GM03348 (cell line): ENCODE measurements at places on chromosomes 4 and X.
A peak's percentile ranks its signal among the peaks of the same experiment; 100 is the strongest.

- DNase-seq, result peak; percentile 20
Measured at GRCh38 chrX:134761788-134762187, 103.5 kb upstream of the PLAC1 start.

GRCh38 chrX:18119856-18120255, 100.8 kb downstream of the BEND2 start:
- no peak for DNase-seq

DNA sequence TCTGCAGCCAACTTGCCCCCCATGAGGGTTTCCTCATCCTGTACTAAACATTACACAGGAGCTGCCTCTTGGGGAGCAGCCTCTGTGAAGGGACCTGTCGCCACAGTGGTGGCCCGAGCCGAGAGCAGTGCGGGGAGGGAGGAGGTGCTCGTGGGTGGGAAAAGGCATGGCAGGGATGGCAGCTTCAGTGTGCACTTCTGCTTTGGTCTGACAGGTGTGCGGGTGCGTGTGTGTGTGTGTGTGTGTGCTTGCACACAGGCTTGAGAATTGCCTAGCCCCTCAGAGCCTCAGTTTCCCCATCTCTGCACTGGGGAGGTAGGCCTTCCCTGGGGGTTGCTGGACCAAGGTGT, 3.9 kb downstream of the SH3TC1 start:
- DNase-seq, result no peak

DNA sequence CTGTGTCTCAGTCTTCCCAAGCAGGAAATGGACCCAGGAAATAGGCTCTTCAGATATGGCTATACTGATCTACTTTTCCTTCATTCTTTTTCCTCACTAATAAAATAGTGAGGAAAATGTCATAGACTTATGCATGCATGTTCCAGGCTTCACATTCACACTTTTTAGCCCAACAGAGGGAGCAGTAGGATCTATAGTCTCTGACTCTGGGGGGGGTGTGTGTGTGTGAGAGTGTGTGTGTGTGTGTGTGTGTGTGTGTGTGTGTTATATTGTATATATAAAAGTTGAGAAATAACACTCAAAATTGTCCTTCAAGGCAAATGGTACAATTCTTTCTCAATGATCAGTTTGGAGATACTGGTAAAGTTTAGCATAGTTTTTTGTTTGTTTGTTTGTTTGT, 297.2 kb upstream of the GALNT7 start:
- no peak for DNase-seq

DNA sequence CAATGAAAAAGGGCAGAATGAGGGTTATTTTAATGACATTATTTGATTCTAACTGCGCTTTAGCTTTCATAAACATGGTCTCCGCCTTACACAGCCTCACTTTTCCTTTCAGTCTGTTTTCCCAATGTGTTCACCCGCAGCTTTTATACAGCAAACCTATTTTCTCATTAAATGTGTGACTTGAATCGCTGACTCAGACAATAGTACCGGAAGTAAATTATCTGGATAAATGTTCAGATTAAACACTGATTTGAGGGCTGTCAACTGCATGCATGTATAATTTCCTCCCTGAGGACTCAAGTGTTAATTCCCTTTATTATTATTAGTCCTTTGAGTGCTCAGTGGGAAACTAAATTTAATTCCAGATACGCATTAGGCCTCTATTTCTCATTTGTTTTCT, 117.3 kb downstream of the FAM133A start:
- no peak for DNase-seq

DNA sequence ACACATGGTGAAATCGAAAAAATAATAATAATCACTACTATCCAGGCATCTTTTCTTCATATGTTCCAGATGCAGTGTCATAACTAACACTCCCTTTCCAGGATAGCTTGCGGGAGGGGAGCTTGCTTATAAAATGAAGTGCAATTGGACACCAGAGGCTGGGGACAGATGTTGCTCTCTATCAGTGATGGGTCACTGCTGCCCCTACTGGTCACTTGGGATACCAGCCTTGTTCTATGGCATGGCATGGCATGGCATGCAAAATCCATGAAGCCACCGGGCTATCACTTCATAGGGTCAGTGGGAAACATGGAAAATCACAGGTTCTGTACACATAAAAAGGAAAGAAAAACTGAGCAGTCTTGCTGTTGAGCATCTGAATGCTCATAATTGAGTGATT, 168.1 kb downstream of the GLRA2 start:
- DNase-seq, result peak; percentile 2

GRCh38 chr4:147123146-147123545, 177.5 kb upstream of the TTC29 start:
- DNase-seq, result no peak

DNA sequence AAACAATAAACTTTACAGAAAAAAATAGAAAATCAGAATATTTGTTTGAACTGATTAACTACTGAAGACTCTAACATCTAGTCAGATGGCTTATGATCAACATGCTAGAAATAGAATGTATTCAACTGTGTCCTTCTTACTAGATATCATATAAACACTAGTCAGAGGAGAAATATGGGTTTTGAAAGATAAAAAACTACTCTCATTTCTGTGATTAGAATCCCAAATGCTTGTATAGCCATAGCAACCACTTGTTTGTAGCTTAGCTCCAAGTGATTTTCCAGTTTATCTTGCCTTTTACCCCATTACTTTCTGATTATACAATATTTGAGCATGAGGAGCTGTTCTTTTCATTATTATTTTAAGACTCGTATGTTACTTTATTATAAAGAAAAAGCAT, 31.2 kb downstream of the USP38 start:
- DNase-seq, result no peak

DNA sequence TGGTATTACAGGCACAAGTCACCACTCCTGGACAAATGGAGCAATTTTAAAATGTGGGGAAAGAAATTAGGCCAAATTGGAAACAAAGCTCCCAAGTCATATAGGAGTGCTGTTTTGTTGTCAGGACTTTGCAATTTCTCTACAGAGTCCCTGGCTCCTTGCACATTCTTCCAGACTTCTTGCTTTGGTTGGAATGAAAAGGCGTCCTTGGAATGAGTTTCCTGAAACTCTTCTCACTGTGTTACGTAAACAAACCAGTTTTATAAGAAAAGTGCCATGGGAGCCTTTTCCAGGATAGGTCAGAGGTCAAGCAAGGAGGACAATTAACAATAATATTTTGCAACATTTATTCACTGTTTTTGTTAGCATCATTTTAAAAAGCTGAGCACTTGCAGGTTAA, 32.4 kb upstream of the KIT start:
- DNase-seq, result no peak

- DNase-seq, result no peak
Measured at GRCh38 chrX:121851033-121851432, 803.6 kb downstream of the GLUD2 start.

DNA sequence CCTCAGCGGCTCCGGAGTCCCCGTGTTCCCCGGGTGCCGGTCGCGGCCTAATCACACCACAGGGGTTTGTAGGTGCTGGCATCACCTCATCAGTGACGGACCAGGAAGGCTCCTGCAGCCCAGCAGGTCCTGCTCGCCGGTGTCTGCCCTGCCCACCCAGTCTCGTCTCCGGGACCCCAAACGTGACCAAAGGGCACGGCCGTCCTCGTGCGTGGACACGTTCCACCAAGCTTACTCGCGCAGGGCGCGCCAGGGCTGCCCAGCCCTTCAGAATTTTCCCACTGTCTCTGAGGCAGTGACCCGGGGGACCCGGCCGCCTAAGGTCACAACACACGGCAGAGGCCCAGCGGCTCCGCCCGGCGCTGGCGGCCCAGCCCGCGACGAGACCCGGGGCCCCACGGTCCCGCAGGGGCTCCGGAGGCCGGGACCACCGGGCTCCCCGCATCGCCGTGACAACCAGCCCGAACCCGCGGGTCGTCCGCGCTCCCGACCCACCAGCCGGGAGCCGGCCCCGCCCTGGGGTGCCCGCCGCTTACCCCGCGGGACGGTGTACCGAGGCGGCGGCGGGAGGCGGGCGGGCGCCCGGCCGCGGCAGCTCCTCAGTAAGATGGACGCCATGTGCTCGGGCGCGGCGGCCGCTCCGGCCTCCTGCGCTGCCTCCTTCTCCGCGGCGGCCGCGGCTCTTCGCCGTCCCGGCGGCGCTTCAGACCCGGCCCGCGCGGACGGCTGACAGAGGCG, 454 bp downstream of the LETM1 start:
- DNase-seq, result no peak

DNA sequence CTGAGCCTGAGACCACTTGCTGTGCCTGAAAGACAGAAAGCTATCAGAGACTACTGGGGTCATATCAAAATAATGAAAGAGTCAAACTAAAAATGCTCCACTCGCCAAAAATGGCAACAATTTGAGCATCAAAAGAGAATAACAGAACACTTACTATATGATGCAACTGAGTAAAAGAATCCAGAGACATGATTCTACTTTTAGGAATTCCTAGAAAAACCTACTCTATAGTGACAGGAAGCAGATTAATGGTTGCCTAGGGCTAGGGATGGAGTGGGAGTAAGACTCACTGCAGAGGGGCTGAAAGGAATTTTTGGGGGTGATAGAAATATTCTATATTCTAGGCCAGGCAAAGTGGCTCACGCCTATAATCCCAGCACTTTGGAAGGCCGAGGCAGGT, 29.4 kb upstream of the SLAIN2 start:
- no peak for DNase-seq

GRCh38 chrX:50471390-50471789, 765 bp upstream of the DGKK start:
- DNase-seq, result no peak

DNA sequence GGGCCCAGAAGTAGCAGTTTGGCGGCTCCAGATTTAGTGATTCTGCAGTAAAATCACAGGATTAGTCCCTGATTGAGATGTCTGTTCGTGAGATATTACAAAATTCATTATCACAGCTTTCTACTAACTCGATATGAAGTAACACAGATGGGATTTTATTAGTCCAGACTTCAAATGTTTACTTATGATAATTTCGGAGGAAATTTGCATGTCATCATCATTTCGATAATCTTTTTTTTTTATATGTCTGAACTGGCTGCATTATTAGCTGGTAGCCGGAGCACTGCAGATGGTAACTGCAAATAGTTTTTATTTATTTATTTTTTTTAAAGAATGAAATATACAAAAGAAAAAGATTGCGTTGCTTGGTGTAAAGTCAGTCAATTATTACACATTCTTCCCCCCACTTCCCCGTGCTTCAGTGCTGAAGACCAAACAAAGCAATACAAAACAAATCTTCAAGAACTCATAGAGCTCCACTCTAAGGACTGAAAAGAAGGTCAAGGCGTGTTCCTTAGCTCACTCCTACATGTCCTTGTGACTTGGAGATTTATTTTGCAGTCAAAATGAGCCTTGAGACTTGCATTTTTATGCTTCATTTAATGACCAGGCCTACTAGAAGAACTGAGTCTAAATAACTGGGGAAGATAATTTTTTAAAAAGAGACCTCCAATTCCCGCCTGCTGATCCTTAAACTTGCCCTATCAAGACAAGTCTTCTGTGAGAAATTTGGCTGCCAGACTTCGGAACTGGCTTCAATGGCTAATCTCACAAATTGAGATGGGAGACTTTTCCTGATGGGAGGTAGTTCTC, 11.7 kb upstream of the PITX2 start:
- DNase-seq, result no peak

DNA sequence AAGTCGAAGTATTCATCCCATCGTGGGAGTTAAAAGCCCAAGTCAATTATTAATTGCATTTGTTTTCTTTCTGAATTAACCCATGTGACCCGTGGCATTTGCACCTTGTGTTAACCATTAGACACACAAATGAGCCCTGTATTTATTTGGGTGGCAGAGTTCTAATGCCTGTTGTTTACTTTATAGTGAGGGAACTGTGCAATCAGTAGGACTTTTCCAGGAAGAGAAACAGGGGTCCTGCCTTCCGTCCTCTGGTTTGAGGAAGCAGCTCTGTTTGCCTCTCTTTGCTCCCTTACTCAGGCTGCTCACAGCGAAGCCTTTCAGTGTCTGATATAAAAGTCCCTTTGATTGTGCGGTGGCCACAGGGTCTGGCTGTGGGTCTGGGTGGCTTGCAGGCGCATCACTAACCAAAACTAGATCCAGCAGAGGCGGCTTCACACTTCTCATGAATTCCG, 263.6 kb downstream of the PTTG2 start:
- no peak for DNase-seq

GRCh38 chrX:134315866-134316265, 78.9 kb downstream of the CCDC160 start:
- no peak for DNase-seq

GRCh38 chr4:146235654-146236177, 21.4 kb downstream of the REELD1 start:
- no peak for DNase-seq

DNA sequence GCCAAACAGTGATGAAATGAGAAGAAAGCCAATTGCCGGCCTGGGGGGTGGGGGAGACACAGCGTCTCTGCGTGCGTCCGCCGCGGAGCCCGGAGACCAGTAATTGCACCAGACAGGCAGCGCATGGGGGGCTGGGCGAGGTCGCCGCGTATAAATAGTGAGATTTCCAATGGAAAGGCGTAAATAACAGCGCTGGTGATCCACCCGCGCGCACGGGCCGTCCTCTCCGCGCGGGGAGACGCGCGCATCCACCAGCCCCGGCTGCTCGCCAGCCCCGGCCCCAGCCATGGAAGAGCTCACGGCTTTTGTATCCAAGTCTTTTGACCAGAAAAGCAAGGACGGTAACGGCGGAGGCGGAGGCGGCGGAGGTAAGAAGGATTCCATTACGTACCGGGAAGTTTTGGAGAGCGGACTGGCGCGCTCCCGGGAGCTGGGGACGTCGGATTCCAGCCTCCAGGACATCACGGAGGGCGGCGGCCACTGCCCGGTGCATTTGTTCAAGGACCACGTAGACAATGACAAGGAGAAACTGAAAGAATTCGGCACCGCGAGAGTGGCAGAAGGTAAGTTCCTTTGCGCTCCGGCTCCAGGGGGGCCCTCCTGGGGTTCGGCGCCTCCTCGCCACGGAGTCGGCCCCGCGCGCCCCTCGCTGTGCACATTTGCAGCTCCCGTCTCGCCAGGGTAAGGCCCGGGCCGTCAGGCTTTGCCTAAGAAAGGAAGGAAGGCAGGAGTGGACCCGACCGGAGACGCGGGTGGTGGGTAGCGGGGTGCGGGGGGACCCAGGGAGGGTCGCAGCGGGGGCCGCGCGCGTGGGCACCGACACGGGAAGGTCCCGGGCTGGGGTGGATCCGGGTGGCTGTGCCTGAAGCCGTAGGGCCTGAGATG, at the start of gene SHOX:
TSS of gene SHOX (plus strand) at position 180 of the 885 bp plus-strand sequence. CDS start at position 287, 107 bp downstream.
- DNase-seq, result no peak
